ENCODE measurements at places on chromosomes 3 and 15.

GRCh38 chr3:40191850-40192448 is 117.6 kb upstream of the EIF1B start:
- peak; percentile 27 for DNase-seq

DNA sequence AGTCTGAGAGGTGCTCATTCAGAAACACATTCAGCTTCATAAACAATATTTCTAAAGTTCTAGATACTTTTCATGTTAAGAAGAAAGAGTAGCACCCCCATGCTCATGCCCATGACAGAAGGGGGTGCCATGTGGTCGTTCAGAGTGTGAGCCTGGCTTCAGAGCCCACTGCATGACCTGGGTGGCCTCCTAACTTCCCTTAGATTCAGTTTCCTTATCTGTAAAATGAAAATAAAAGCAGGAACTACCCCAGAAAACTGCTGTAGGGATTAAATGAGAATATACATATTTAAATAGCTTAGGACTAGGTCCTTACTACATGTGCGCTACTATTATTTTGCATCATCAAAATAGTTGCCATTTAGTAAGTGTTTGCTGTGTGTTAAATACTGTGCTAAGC is 69.2 kb downstream of the ABHD5 start:
- no peak for DNase-seq

DNA sequence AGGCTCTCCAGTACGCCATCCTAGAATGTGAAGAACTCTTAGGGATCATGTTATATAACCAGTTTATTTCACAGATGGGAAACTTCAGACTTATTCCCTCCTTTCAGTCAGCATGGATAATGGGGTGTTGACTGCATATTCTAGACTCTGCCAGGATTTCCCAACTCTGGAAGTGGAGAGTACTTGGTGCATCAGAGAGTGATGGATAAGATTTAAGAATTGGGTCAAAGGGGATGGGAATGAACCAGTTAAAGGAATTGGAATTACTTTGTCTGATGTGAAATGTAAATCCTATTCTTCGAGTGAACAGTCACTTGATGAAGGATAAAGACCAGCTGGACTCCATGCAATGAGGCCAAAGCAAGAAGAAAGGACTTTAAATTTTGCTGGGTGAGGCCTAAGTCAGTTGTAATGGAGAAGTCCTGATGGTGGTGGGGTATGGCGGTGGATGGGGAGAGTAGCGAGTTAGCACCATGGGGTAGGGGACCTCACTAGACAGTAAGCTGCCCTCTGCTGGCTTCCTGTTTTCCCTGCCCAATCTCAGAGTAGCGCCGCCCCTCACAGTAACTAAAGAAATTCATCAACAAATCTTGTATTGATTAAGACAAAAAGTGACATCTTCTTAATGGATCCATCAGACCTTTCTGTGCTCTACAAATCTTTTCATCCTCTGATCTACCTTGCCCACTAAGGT is 7.3 kb upstream of the CACNA1D start:
- no peak for DNase-seq

DNA sequence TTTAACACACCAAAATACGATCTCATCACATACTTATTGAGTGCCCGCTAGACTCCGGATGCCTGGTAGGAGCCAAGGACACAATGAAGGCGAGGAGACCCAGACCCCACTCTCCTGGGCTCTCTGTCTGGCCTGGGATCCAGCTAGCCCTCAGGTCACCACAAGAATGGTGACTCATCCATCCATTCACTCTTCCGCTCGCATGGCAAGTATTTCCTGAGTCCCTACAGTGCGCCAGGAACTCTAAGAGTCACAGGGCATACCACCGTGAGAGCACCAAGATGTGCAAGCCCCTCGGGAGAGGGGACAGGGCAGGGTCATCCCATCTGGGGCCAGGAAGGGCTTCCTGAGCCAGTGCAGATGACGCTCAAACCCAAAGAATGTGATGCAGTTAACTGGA is 101.6 kb upstream of the PRR20G start:
- DNase-seq = no peak

DNA sequence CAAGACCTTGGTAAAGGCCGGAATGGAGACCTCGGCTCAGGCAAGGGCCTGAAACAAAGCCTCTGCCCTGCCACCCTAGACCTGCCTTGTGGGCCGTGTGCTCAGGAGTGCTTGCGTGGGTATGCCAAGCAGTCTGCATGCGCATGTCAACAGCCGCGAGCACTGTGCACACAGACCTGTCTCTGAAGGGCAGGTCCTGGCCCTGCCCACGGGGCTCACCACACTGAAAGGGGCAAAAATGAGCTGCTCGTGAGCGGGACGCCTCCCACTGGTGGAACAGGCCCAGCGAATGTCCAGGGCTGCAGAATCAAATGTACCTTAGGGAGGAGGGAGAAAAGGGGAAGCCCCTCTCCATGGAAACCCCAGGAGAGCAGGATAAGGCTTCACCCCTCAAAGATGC is 44.3 kb upstream of the FGD5 start:
- DNase-seq = no peak

DNA sequence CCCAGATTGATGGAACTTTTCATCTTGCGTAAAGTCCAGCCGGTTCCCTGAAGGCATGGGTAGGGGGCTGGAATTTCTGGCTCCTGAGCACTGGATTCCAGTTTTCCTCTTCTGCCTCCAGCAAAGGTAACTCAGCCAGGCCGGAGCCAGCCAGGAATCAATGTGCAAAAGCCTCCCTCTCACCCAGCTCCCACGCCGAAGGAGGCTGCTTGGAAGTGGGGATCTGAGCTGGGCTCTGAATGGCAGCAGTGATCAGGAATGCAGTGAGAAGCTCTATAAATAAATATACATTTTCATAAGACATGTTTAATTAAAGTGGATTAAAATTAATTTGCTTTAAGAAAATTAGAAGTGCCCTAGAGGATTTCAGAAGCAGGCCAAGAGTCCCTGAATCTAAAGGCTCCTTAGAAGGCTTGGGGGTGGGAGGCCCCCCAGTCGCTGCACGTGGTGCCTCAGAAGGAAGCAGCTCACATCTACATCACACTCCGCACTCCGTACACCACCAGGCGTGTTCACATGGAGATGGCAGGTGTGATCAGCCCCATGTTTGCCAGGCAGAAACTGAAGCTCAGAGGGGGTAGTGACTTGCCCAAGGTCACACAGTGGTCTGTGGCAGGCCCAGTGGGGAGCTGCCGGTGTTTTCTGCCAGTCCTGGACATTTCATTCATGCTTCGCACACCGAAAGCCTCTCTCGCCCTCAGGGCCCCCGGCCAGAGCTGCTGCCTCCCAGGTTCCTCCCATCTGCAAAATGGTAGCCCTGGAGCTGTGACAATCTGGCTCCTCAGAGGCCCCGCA is 148.6 kb upstream of the LINGO1 start:
- DNase-seq = no peak

DNA sequence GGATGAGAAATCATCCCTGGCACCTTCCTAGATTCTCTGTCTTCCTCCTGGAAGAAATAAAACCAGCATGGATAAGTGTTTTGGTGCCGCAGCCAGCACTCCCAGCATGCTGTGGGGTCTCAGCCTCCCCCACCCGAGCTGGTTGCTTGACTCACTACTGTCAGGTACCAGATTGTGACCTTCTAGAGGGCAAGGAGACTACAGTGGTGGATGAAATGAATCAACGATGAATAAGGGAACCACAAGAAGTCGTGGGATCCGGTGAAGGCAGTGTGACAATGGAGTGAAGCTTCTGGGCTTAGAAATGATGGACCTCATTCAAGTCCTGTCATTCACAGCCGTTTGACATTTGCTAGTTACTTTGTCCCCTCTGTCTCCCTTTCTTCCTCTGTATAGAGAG is 50.2 kb upstream of the SLCO3A1 start:
- DNase-seq = no peak

GRCh38 chr3:26273196-26273595 is 349.4 kb upstream of the LRRC3B start:
- no peak for DNase-seq

GRCh38 chr3:174206607-174207192 is 652.4 kb upstream of the NAALADL2 start:
- no peak for DNase-seq

GRCh38 chr15:82933576-82933975 is 18.9 kb downstream of the HOMER2 start:
- no peak for DNase-seq

GRCh38 chr3:188361888-188362287 is 207.9 kb downstream of the LPP start:
- DNase-seq = no peak

- no peak for DNase-seq
Observed at GRCh38 chr15:96066126-96066525, 264.4 kb upstream of the NR2F2 start.

DNA sequence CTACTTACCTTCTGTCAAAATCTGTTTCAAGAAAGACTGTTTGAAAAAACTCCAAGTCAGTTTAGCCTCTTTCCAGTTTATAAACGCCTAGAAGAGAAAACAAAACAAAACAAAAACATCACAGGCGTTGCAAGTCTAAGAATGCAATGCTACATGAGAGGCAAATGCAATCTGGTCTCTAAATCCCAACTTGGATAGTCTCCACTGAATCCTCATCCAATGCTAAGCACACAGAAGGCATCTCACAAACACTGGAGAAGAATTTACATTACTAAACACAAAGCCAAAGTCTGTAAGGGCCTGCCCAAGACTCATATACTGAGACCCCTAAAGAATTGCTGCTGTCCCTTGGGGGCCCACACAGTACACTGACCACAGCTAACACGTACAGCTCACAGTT is 18.4 kb downstream of the RFT1 start:
- no peak for DNase-seq

DNA sequence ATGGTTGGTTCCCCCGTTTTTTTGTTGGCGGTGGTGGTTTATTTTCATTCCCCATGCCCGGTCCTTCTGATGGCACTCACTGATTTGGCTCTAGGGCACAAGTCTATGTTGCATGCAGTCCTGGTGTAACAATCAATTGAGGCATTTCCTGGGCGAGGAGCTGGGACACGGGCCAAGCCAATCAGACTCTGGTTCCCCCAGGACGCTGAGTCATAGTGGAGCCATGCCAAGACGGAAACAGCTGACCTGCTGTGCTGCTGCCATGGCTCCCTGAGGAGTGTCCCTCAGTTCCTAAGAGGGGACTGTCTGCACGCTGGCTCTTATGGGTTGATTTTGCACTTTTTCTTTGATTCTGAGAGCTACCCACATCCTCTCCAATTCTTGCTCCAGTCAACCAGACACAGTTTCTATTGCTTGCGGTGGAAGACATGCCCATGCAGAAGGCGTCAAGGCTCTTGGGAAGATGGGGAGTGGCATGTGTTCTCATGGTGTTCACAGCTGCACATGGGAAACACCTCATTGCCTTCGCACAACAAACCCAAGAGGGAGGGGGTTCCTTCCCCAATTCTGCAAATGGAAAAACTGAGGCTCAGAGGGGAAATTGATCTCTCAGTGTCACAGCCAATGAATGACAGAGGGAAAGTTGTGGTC is 28.3 kb upstream of the ALDH1L1 start:
- no peak for DNase-seq

GRCh38 chr15:67941648-67942310 is 101.9 kb upstream of the RNU6-1 start:
- DNase-seq = no peak

- no peak for DNase-seq
Observed at GRCh38 chr3:11494131-11494916, 149.4 kb downstream of the VGLL4 start.

- DNase-seq = no peak
Observed at GRCh38 chr15:40511472-40512133, 40.8 kb downstream of the CHST14 start.

DNA sequence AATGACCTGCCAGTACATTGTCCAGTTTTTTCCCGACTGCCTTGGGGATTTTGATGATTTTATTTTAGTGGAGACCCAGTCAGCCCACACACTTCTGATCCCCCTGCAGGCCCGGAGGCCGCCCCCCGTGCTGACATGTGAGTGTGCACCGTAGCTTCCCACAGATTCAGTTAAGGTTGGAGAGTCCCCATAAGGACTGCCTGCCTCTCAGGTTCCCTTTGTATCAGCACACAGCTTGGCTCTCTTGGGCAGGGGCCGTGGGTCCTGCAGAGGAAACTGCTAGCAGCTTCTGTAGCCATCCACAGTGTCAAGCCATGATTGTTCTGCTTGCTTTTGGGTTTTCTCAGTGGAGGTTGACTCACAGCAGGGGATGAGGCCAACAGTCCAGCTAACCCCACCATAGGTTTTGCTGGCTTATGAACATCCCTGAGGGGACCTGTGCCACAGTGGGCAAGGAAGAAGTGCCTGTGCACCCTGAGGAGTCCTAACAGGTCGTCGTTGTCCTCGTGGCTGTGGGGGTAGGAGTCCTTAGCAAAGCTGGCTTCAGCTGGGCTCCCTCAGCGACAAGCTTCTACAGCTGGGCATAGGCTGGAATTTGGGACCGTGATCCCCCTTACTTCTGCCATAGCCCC is 46.4 kb downstream of the DLEC1 start:
- DNase-seq = no peak

- DNase-seq = no peak
Observed at GRCh38 chr3:20307383-20307782, 121.4 kb upstream of the SGO1 start.

- no peak for DNase-seq
Observed at GRCh38 chr15:56207711-56208110, 36.0 kb downstream of the RFX7 start.

- no peak for DNase-seq
Observed at GRCh38 chr15:27545494-27546255, 553.4 kb downstream of the OCA2 start.

DNA sequence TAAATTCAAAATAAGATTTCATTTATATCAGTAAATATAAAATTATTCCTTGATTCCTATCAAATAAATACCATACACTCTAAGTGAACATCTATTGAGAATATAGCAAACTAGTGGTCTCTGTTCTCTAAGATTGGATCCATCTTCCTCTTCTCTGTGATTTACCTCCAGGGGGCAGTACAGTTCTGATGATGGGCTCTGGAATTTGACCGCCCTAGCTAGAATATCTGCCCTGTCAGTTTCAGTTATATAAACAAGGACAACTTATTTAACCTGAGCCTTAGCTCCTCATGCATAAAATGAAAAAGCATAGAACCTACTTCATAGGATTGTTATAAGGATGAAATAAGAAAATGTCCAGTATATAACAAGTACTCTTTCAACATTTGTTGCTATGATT is 171.1 kb upstream of the CCDC54 start:
- no peak for DNase-seq

- DNase-seq = no peak
Observed at GRCh38 chr3:17850448-17850847, 108.0 kb upstream of the TBC1D5 start.

DNA sequence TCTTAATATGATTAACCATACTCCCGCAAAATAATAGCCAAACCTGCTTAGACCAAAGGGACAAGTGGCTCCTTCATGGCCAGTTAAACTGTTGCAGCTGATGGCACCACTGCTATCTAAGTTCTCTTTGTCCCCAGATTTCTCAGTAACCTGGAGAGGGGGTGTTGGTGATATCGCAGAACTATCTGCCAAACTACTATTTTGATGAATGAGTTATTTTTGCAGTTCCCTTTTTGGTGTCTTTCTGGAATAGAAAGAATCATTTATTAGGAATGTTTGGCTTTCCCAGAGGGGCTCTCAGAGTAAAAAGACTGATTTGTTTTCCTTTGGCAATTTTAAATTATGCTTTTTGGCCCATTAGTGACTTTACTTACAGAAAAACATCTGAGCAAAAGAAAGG is 33.0 kb downstream of the CLEC3B start:
- no peak for DNase-seq
